ENCODE measurements at places on chromosomes 7 and 10.

GRCh38 chr10:129792141-129792540 lies 171.9 kb downstream of the EBF3 start:
- no peak for DNase-seq

- no peak for DNase-seq
Observed at GRCh38 chr7:25726170-25726780, 425.7 kb upstream of the NFE2L3 start.

DNA sequence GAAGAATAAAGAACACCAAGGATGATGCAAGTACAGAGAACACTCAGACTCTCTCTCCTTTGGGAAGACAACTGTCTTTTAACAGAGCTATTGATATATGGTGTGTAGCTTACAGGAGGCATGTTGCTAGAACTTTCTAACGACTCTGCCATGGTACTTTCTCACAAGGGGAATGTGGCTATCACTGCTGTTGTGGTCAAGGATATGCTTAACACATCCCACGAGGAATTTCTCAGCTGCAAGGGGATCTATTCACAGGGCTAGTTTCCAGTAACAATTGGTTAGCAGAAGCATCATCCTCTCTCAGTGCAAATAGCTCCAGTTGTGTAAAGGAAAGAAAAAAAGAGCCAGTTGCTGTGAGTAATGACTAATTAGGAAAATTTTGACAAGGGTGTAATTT lies 826.0 kb downstream of the SORCS1 start:
- no peak for DNase-seq

- DNase-seq: no peak
Observed at GRCh38 chr10:28991333-28992270, 297.3 kb upstream of the LYZL1 start.

DNA sequence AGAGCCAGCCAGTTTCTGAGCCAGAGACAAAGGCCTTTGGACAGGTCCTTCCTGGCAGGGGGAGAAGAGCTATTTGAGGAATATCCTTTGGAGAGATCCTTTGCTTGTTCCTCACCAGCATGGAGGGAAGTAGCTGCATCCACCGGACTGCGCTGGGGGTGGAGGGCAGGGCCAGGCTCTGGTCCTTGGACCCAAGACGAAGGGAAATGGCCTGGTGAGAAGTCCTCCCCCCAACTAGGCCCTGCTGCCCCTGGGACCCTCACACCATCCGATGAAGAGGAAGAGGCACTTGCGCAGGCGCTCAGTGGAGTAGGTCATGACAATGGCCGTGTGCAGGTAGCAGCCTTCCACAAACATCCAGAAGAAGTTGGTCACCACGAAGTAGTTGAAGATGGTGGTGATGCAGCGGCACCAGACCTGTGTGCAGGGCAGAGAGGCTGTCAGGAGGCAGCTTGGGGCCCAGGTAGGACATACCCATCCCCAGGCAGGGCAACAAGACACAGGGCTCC lies 19.8 kb downstream of the CRHR2 start:
- no peak for DNase-seq

DNA sequence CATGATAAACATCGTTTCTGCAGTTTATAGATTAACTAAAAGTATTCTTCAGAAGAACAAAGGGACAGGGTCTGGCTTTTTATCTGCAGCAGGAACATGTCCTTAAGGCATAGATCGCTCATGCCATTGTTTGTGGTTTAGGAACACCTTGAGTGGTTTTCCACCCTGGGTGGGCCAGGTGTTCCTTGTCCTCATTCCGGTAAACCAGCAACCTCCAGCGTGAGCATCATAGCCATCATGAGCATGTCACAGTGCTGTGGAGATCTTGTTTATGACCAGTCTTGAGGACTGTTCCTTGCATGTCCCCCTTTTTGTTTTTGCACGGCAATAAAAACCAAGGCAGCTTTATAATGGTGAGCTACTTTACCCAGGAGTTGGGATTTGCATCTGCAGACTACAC lies 33.9 kb downstream of the STOX1 start:
- DNase-seq: no peak

DNA sequence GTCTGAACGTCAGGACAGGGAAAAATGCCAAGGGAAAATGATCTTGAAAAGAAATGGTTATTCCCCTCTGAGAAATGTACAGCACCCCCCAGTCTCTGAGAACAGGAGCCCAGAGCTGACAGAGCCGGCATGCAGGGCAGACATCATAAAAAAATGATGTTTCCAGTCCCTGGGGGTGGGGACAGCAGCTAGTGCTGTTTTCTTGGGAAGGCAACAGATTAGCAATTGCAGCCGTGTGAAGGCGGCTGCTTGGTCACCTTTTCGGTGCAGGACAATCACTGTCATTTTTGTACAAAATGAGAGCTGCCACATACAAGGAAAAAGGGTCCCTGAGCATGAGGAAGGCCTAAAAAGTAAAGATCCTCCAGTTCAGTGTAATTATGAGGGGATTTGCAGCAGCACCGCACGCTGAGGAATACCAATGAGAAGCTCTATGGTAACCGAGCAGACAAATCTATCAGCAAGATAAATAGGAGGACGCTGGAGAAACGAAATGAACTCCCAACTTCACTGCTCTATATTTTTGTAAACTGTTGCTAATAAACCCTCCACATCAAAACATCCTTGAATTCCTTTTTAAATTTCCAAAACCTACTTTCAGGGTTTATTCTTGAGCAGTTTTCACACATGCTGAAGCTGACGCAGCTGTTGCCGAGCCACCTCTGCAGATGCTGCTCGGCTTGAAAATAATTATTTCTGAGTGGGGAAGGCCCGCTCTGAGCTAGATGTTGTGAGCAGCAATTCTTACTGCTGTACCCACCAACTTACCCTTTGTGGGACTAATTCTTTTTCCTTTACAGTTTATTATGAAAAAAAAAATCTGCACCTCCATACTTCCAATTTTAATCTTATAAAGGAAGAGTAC lies 98.2 kb upstream of the NEBL start:
- no peak for DNase-seq

DNA sequence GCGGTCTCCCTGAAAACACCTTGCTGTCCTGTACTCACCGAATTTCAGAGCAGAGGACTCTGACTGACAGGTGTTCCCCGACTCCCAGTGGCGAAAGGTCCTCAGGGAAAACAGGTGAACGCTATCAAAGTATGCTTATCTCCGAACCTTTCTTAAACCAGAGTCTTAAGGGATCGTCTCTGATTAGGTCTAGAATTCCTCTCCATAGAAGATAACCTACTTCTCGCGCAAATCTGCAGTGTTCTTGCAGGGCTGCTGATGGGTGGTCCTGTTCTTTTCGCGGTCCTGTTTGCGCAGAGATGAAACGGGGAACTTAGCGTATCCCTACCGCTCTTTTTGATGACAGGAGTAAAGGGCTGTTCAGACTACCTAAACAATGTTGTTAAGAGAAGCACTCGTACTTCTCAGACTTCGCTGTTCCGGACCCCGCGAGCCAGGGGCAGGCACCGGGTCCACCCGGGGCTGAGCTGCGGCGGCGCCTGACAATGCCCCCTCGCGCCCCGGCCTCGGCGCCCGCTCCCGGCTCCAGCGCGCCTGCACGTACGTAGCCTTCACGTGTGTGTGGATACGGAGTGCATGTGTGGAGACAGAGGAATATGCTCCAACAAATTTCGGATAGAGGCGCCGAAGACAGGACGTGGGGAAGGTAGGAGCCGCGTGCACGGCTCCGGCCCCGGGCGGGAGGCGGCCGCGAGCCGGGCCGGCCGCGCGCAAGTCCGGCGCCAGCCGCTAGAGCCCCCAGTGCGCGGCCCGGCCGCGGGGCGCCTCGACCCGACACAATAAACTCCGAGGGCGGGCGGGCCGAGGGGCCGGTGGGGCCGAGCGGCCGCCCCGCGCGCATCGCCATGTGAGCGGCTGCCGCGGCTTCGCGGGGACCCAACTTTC lies 766 bp upstream of the ZMYND11 start:
- no peak for DNase-seq

DNA sequence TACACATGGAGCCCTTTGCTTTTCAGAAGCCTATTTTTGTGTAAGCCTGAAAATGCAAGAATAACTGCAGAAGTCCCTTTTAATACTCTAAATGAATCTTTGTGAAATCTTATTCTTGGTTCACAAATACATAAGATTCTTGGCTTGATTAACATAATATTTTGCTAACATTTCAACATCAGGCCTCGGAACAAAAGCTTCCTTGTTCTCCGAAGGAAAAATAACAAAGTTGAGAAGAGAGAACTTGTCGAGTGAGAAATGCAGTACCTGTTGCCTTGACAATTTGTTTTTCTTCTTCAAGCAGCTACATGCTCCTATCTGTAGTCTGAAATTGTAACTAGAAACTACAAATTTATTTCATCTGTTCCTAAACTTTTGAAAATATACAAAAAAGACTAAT lies 8.5 kb downstream of the NT5C2 start:
- DNase-seq: no peak

DNA sequence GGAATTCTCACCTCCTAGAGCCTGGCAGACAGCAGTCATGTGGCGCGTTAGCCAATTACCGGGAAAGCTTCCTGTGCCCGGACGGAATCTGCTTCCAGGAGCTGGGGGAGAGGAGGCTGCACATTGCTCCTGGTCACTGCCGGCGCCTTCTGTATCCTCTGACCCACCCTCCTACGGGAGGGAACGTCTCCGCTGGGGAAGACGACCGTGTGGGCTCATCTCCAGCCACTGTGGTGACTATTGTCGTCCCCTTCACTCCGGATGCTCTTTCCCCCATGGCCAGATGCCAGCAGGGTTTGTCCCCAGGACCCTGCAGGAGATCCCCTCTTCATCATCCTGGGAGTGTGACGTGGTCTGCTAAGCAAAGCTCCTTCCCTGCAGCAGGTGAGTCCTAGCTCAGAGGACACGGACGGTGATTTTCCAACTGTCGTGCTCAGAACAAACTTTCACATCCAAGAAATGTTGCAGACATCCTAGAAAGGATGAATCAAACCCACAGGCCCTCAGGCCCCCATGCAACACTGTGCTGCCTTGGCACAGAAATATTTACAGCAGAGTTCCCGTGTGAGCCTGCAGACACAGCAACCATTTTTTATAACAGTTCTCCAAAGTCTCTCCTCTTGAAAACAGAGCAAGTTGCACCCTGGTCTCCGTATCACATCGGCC lies 29.6 kb upstream of the FAM20C start:
- DNase-seq: no peak

DNA sequence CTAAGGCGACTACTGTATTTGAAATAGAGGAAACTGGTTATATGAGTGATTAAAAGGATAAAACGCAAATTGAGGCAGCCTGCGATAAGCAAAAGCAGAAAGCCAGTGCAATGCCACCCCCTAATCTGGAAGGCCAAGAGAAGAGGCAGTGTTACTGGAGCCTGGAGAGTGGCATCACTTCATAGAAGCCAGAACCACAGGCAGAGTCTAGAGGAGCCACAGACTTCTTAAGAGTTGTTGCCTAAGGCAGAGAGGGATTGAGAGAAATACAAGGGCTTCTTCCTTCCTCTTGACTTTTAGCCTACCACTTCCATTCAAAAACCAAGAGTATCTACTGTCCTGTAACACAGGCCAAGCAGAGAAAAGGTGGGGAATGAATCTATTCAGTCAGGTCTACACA lies 94.9 kb upstream of the SKAP2 start:
- DNase-seq: no peak

DNA sequence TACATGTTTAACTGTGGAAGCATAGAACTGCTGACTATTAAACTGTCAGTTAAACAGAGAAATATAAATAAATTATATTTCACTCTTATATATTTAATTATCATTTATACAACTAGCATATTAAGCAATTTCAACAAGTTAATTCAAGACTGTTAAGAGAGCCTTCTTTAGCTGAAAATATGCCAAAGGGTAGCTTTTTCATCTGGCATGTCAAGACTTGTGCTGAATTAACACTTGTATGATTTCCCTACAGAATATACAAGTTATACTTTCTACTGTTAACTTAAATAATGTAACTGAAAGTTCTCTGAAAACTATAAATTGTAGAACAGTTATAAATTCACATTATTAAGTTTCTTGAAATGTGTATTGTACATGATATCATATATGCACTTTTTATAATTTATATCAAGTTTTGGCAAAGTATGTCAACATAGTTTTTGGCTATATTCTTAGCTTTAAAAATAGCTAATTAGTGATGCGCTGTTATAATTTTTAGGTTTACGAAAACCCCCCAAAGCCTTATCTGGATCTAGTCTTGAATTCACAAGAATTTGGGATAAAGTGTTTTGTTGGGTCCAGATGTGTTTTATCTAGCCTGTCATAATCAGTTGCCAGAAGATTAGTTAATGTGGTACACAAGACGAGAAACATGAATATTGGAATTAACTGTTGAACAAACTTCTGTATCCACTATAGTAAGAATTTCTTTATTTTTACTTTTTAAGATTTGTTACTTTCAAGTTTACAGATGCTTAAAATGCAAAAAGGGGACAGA lies 231.1 kb upstream of the FOXP2 start:
- no peak for DNase-seq

DNA sequence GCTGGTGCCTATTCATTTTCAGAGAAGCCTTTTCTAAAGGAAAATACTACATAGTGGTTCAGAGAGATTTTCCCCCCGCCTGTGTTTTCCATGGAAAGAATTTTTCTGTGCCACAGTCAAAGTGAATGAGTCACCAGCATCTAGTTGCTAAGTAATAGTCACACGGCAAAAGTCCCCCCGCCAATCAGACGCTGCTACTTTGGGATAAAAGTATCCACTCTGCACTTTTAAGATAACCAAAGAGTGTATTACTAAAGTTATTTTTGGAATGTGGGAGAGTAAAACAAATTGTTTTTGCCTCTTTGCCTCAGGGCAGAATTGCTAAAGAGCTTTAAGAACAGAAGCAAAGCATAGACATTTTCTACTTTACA lies 23.5 kb downstream of the ABLIM1 start:
- peak; percentile 3 for DNase-seq

GRCh38 chr10:70303730-70304129 lies 19.9 kb upstream of the NPFFR1 start:
- DNase-seq: no peak

DNA sequence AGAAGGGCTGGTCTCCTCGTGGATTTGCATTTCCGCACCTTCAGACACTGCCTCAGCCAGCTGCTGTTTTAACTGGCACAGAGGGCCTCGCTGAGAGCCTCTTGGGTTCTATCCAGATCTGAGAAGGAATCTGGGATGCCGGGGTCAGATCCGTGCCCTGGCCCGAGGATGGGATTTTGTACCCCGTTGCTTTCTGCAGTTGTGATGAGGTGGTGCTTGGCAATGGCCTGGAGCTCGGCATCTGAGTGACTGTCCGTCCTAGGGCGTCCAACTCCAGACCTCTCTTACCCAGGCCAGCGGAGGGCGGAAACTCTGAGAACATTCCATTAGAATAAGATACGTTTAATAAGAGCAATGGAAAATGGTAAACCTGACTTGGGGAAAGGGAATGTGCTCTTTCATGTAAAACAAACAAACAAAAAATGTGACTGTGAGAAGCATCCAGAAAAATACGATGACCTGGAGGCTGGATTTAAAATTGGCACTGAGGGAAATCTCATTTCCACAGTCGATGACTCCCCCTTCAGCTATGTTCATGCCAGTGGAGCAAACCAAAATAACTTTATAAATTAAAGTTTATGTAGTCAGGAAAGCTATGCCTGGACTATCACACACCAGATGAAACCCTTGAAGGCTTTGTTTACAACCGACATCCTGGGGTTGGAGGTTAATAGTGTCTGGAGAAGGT lies 39.6 kb downstream of the GRK5 start:
- no peak for DNase-seq

DNA sequence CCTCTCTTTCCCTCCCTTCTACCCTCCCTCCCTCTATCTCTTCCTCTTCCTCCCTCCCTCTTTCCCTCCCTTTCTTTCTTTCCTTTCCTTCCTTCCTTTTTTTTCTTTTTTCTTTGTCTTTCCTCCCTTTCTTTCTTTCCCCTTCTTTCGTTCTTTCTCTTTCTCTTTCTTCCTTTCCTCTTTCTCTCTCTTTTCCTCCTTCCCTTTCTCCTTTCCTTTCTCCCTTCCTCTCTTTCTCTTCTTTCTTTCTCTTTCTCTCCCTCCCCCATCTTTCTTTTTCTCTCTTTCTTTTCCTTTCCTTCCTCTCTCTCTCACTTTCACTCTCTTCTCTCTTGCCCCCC lies 7.4 kb downstream of the CLDN3 start:
- no peak for DNase-seq
